Activated CD4-positive, CD25-positive, alpha-beta regulatory T cell (primary cell): ENCODE measurements at places on chromosomes 2 and 18.

DNA sequence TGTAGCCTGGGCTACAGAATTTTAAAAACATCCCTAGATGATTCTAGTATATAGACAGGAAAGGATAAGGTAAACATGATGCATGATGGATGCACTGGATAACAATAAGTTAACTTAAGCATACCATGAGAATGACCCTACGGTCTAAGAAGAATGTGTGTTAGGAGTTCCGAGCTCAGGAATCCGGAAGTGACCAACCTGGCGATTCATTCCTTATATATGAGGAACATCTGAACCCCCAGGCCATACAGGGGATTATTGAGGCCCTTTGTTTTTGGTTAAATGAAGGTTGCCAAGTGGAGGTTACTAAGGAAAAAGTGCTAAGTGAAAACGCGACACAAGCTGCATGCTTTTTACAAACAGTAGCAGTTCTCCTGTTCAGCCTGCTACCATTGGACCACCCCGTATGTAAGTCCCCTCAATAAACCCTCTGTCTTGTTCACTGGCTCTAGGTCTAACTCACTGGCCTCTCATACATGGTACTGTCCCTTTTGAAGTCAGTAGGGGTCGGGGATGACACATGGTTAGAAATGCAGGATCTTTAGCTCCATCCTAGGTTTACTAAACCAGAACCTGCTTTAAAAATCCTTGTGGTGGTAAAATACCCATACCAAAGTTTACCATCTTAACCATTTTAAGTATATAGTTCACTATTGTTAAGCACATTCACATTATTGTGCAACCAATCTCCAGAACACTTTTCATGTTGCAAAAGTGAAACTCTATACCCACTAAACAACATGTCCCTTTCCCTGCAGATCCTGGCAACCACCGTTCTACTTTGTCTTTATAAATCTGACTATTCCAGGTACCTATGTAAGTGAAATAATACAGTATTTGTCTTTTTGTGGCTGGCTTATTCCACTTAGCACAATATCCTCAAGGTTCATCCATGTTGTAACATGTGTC, 111.0 kb upstream of the MAP4K3 start:
- DNase-seq = no peak

- no peak for DNase-seq
These were observed 137.9 kb downstream of the MGAT5 start for GRCh38 chr2:134391751-134392160.

DNA sequence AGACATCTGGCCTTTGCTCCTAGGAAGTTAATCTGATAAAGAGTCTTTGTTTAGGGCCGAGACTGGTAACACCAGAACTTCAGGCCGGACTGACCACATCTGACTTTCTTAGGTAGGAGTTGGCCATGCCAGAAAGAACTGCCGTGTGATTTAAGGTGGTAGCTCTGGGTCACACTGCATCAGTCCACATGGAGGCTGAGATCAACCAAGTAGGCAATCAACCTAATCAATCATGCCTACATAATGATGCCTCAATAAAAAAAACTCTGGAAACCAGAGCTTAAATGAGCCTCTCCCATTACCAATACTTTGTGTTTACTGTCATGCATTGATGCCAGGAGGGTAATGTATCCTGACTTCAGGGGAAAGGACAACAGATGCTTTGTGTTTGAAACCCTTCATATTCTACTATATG, 44.1 kb upstream of the ORC2 start:
- DNase-seq = no peak

DNA sequence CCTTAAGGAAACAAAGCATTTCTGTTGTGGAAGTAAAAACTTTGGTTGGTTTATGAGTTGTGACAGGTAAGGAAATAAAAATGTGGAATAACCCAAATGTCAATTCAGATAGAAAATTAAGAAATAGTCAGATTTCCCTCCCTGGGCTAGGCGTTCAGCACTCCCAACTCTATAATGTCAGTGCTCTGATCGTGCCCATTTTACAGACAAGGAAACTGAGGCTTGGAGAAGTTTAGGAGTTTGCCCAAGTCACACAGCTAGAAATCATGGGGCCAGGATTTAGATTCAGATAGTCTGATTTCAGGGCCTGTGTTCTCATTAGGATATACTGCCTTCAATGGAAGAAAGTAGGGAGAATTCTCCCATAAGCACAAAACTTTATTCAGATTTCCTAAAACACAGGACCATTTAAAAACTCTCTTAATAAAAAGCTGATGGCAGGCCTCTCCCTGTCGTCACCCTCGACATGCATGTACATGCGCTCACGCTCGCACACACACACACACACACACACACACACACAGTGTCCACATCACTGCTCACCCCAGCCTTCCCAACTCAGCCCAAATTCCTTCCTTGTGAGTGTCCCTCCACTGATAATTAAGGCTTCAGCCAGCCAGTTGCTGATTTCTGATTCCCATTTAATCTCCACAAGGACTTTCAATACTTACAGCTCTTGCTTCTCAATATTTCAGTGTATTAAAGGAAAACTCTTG, 49.1 kb upstream of the SLC14A2 start:
- DNase-seq = no peak

DNA sequence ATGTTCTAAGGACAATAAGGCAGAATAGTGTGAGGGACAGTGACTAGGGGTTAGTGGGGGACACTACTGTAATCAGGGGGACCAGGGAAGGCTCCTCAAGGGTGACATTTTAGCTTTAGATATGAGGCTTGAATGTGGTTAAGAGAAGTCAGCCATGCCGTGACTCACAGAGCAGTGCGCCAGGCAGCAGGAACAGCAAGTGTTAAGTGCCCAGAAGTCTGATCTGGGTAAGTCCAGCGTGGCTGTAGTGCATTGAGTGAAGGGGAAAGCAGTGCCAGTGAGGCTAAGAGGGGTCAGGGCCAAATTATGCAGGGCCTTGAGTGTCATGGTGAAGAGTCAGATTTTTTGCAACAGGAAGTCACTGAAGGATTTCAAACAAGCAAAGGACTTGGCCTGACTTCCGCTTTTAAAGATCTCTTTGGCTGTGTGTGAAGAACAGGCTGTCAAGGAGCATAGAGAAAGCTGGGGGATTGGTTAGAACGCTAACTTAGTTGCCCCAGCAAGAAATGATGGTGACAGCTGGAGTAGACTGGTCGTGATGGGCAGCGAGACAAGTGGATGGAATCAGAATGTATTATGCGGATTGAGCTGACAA, 151.5 kb downstream of the MSH2 start:
- DNase-seq = no peak

GRCh38 chr2:63124218-63124617, 73.6 kb downstream of the OTX1 start:
- DNase-seq = no peak

GRCh38 chr2:201128033-201128432, 12.1 kb downstream of the CFLAR start:
- DNase-seq = no peak

GRCh38 chr2:222627764-222628163, 28.1 kb downstream of the FARSB start:
- DNase-seq = no peak

DNA sequence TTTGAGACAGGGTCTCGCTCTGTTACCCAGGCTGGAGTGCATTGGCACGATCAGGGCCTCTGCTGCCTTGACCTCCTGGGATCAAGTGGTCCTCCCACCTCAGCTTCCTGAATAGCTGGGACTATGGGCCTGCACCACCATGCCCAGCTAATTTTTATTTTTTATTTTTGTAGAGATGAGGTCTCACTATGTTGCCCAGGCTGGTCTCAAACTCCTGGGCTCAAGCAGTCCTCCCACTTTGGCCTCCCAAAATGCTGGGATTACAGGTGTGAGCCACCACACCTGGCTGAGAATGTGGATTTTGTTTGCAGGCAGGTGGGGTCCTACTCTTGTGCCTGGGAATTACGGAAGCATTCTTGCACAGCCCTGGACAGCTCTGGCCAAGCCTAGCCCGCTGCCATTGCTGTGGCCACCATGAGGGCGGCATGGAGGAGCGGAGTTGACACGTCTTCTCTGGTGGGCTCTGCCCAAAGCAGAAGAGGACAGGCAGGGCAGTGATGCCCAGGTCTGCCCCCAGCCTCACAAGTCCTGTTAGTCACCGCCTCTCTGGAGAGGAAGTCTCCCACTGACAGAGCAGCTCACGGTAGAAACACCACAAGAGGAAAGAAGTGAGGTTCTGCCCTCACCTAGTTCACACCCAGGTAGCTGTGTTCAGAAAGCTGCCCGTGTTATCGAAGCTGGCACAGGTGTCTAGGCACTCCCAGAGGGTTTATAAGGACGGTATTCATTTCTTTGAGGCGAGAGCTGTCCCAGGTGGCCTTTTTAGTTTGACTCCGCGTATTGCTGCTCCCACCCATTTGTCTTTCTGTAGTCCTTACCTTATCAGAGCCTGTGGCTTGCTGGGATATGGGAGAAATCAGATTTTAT, 46.2 kb downstream of the ARMC9 start:
- no peak for DNase-seq

DNA sequence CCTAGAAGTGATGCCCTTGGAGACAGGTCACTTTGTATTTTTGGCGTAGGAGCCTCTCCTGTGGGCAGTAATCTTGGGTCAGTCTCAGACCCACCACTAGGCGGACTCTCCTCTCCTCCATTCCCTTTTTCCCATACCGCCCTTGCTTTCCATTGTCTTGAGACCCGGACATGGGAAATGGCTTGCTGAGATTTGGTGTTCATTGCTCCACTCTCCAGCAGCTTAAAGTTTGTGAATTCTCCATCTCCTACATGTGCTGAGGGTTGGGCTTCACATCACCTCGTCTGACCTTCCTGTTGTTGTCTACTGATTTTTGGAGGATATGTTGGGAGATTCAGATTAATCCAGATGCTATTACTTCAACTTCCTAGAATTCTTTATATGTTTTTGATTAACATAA, 159.2 kb upstream of the RAB12 start:
- no peak for DNase-seq

DNA sequence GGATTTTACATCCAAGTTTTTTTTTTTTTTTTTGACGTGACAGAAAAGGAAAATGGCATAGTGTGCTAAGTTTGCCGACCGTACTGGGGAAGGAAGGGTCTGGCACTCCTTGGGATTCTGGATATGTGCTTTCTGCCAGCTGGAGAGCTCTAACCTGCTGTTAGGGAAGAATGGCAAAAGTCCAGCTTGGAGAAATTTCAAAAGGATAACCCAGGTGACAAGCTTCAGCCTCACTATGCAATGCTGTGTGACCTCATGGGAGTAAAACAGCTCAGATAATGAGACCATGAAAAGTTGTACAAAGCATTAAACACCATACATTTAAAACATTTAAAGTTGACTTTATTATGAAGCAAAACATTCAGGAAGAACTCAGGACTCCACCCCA, 10.3 kb upstream of the GPR45 start:
- no peak for DNase-seq

- no peak for DNase-seq
These were observed 1.6 kb upstream of the KCNJ3 start for GRCh38 chr2:154696810-154697417.

DNA sequence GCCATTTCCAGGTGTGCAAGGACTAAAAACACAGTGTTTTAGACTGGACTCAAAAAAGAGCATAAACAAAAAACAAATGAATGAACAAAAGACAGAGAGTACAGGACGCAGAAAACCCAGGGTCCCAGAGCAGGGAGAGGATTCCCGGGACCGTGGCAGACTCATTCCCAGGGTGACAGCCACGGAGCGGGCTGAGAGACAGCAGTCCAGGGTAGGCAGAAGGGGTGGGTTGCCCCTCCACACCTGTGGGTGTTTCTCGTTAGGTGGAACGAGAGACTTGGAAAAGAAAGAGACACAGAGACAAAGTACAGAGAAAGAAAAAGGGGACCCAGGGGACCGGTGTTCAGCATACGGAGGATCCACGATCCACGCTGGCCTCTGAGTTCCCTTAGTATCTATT, 273.4 kb downstream of the EIPR1 start:
- no peak for DNase-seq

GRCh38 chr2:236205867-236206645, 37.9 kb upstream of the GBX2 start:
- no peak for DNase-seq

- DNase-seq = no peak
These were observed 7.3 kb upstream of the HTR2B start for GRCh38 chr2:231132129-231132528.

- DNase-seq = no peak
These were observed 78.9 kb upstream of the CYRIA start for GRCh38 chr2:16744521-16744920.

GRCh38 chr18:48326901-48327675, 82.1 kb downstream of the ZBTB7C start:
- no peak for DNase-seq

DNA sequence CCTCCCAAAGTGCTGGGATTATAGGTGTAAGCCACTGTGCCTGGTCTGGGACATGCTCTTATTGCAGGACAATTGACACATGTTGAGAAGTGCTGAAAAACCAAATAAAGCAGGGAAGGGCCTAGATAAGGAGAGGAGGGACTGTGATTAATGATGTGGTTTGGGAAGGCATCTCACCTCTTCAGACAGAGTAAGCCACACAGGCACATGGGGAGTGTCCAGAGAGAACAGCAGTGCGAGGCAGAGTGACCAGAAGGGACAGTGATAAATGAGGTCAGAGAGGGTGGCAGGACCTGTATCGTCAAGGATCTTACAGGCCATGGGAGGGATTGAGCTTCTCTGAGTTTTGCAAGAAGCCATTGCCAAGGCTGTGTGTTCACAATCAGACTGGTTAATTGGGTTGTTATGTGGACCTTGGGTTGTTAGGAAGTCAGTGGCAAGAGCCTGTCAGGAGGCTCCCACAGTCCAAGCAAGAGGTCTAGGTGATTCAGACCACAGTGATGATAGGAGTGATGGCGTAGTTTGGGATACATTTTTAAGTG, 58.5 kb downstream of the EIF5B start:
- DNase-seq = no peak

DNA sequence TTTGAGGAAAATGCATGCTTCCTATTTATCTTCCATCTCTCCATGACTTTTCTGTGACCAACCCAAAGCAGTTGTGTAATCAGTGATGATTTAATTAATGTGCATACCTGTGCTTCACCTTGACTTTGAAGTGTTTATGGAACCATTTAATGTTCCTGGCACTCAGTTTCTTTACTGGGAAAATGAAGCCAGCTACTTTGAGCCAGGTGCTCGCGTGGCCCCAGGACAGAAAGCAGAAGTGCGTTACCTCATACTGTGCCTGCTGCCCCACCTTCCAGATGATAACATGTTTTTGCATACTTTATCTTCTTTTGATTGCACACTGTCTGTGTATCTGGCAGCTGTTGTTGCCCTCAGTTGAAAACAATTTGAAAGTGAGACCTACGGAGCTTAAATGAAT, 61.3 kb downstream of the PMAIP1 start:
- DNase-seq = no peak

GRCh38 chr2:152389483-152389882, 54.5 kb downstream of the FMNL2 start:
- no peak for DNase-seq

GRCh38 chr2:57899898-57900297, 146.7 kb upstream of the VRK2 start:
- no peak for DNase-seq

- no peak for DNase-seq
These were observed 239.4 kb upstream of the HDAC4 start for GRCh38 chr2:239640210-239640609.

GRCh38 chr2:45652090-45653031, 886 bp downstream of the PRKCE start:
- no peak for DNase-seq
